Activated CD8-positive, alpha-beta memory T cell treated with anti-CD3 and anti-CD28 coated beads for 36 hours (primary cell): ENCODE measurements at places on chromosomes 13 and 19. TPM values are rescaled to one million over a fixed set of nuclear protein-coding genes. Genes with fewer than 3 reads are reported as not detected.

The ZNF616 gene
- total RNA-seq: 10.2 TPM

The LILRA1 gene
- not detected for total RNA-seq

The ZNF737 gene
- total RNA-seq: 9.0 TPM

The MTUS2 gene
- total RNA-seq: not detected

The RNF225 gene
- total RNA-seq: 0.80 TPM

The NLRP5 gene
- total RNA-seq: not detected

The GTF2F1 gene
- 66.6 TPM for total RNA-seq
